ENCODE measurements at places on chromosomes 3 and 15.
A peak's percentile ranks its signal among the peaks of the same experiment; 100 is the strongest.

GRCh38 chr15:76987896-76988860, 6.7 kb upstream of the PSTPIP1 start:
- DNase-seq: no peak

DNA sequence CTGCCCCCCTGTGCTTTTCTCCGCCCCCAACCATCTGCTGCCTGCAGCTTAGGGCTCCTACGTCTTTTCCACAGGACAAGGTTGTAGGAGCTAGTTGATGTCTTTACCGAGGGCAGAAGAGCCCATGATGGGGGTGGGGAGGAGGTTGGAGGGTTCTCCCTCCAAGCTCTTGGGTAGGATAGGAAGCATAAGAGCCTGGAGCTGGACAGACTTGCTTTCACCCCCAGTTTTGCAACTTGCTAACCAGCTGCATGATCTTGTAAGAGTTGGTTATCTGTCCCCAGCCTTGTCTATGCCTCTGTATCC, 856 bp downstream of the ABCF3 start:
- DNase-seq: no peak

GRCh38 chr3:151445273-151446001, 15.4 kb downstream of the IGSF10 start:
- no peak for DNase-seq

DNA sequence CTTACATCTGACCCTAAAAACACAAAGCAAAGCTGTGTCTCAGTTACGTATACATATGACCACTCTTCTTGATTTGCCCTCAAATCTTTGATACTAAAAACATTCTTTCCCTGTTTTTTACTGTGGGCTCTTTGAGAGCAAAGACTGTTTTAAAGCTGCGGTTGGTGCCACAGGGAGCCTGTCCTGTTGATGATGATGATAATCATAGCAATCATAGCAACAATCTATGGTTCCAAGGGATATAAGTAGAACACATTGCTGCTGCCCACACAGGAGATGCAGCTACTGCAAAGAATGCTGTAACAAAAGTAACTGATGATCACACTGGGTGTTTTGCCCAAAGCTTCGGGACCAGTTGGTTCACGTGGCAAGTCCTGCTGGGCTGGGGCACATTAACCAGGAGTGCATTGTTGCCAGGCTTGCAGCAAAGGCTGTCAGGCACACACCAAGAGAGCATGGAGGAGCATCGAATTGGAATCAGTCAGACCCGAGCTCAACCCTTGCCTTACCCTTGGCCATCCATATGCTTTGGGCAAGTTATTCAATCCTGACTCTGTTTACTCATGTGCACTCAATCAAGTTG, 131.4 kb upstream of the EIF1B start:
- DNase-seq: no peak

DNA sequence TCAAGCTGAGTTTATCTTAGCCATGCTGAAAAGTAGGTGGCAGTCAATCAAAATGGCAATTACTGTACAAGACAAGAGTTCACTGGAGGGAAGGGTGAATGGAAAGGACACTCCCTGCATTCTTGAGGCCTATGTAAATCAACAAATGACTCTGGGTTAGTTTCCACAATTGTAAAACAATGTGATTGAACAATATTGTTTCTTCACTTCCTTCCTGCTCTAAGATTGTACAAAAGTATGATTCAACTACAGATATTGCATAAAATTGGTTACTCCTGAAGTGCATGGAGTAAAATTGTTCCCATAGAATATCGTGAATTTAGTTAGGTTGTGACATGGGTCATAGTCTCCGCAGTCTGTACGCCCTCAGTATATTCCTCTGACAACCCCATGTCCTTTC, 277.6 kb downstream of the LPP start:
- no peak for DNase-seq

GRCh38 chr3:186788482-186789370, 5.3 kb downstream of the EIF4A2 start:
- DNase-seq: no peak

DNA sequence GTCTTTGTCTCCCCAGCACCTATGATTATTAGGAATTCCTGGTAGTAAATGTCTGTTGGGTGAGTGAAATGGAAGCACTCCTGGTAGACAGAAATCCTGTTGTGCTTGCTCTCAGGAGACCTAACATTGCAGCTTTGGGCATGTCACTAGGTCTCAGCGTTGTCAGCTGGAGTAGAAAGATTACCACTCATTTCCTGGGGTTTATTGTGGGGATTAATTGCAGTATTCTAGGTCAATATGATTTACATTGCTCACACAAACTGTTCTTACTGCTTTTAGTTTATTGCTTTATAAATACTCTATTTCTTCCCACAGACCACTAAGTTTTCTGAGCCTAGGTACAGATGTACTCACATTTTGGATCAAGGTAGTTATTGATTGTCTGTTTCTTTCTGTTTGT, 5.1 kb downstream of the TSEN2 start:
- no peak for DNase-seq

- DNase-seq: no peak
Observed at GRCh38 chr3:50573566-50574443, 4.5 kb downstream of the HEMK1 start.

DNA sequence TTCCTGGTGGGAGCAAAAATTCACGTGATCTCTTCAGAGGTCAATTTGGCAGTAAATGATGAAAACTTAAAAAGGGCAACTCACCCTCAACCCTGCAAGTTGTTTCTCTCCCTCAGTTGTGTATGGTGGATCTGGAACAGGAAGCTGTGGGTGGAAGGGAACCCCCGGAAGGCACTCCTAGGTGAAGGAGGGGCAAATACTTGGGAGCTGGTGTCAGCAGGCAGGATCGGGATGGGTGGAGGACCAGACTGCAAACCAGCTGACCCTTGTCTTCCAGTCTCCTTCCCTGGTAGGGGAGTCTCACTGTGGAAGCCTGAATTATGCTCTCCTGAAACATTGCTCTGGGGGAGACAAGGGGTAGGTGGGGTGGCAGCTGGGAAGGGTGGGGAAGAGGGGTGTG, 33.5 kb downstream of the PRR23E start:
- no peak for DNase-seq

- DNase-seq: no peak
Observed at GRCh38 chr3:62260655-62261054, 112.7 kb downstream of the FEZF2 start.

DNA sequence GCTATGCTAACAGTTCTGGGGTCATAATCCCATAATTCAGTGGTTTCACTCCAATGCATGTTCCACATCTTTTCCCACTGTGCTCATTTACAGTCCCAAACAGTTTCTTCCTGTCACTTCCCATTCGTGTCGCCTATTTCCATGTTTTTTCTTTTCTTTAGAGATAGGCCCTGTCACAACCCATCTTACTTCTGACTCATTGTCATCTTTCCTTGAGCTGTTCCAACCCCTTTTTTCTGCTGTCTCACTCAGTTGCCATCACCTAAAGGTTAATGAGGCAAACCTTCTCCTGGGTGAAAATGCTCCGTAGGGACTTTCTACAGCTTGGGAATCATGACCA, 814.5 kb downstream of the VGLL3 start:
- no peak for DNase-seq

GRCh38 chr15:63037976-63038720, 4.4 kb upstream of the TPM1 start:
- no peak for DNase-seq

GRCh38 chr3:100781301-100781700, 72.0 kb downstream of the TFG start:
- DNase-seq: no peak

DNA sequence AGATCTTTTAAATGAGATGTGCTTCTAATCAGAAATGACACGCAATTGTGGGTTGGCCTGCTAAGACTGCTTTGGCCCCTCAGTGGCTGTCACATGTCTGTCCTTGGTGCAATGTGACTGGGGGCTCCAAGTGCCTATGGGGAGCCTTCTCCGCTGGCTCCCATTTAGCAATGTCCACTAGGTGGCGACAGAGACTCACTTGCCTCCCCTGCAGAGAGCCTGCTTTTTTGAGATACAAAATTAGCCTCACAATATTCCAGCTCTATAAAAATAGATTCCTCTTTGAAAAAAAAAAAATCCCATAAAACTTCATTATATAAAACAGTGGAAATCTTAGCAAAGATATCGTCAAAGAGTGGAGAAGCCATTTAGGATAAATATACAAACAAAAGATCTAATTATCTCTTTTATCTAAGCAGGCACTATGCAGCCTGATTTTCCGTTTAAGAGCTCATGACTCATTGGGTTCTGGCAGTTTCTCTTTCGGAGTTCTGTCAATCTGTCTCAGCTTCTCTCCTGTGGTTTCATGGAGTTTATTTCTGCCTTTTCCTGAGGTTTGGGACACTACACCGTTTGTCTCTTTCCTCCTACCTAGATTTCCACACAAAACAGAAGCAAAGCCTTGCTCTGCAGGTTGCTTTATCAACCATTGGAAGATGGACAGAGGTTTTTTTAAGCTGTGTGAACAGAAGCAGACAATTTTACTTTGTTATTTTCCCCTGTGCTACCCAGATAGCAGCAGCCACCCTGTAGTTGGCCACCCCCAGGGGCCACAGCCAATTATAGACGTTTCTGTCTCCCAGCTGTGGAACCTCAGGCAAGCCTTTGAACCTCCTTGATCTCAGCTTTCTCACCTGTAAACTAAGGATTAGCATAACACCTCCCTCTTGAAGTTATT, 68.4 kb upstream of the TNFAIP8L3 start:
- peak; percentile 64 for DNase-seq

- no peak for DNase-seq
Observed at GRCh38 chr15:27514526-27514925, 543.5 kb downstream of the GABRG3 start.

GRCh38 chr3:101637451-101637850, 39.5 kb downstream of the ZBTB11 start:
- DNase-seq: no peak

DNA sequence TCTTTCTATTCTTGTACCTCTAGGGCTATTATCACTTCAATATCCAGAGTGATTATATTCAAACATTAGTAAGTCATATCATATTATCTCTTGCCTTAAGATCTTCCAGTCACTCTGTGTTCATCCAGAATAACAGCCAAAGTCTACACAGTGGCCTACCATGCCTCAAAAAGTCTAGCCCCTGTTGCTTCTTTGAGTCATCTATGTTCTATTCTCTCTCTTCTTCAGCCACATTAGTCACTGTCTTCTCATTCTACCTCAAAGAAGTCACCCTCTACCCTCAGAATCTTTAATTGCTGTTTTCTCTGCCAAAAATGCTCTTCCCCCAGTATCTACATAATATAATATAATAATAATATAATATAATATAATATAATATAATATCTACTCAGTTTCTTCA, 356.0 kb downstream of the NLGN1 start:
- DNase-seq: no peak

All from C1 segment of cervical spinal cord (tissue), 14 donors.